ENCODE measurements at places on chromosomes 2 and 18.

- no peak for DNase-seq
Measured at GRCh38 chr2:116804901-116805300, 1009.6 kb upstream of the DDX18 start.

DNA sequence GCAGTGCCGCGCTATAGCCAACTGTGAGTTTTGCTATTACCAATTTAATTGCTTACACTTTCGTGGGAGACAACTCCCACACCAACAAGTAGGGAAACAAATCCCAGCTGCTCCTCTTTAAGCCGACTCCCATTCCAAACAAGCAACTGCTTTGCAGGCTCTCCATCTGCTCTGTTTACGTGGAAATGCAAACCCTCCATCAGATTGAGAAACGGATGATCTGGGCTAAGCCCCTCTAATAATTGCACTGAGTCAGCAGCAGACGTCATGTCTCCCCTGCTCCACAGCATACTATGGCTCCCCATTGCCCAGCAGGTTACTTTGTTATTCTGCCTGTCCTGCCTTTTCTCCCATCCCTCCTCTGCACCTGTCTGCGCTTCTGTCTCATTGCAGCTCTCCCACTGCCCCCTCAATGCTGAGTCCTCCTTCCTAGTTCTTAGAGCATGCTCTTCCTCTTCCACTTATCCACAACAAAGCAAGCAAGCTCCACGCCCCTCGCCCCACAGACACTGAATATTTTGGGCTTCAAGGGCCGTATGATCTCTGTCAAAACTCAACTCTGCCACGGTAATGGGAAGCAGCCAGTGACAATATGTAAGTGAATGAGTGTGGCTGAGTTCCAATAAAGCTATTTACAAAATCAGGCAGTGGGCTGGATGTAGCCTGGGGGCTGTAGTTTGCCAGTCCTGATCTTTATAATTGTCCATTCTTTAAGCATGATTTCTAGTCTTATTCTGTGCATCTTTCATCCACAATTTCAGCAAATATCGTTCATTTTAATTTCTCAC lies 39.5 kb upstream of the ARL4C start:
- DNase-seq: no peak

DNA sequence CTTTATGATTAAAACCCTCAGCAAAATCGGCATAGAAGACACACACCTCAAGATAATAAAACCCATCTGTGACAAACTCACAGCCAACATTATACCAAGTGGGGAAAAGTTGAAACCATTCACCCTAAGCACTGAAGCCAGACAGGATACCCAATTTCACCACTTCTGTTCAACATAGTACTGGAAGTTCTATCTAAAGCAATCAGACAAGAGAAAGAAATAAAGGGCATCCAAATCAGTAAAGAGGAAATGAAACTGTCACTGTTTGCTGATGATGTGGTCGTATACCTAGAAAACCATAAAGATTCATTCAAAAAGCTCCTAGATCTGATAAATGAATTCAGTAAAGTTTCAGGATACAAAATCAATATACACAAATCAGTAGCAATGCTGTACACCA lies 16.4 kb upstream of the RPRD1A start:
- DNase-seq: no peak

DNA sequence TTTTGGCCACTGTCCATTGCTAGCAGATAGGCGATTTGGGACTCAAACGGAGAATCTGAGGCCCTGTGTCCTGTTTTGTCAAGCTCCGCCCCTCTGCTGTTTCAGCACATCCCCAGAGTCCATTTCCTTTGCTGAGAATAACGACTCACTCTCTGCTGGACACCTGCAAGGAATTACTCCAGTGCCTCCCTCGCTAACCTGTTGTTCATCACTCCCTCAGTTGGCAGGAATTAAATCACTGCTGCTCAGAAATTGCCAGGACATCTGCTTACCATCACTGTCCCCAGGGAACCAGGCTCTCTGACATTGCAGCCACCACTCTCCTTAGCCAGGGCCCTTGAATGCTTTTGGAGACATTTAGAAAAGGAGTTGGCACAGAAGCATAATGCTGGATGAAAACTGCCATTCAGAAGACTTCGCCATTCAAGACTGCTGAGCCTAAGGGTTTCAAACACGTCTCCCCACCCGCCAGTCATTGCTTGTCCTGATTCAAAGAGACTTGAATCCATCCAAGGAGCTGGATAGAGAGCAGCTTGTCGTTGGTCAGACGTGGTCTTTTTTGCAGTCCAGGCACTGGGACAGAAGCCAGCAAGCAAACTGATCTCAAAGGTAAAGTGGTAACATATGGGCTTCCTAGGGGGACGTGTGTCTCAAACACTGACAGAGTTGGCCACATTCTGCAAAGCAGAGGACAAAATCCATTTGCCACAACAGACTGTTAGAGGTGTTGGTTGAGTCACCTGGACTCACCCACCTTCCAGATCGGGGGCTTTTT lies 155.3 kb downstream of the UXS1 start:
- no peak for DNase-seq

- no peak for DNase-seq
Measured at GRCh38 chr2:121778741-121779487, 23.5 kb downstream of the TSN start.

DNA sequence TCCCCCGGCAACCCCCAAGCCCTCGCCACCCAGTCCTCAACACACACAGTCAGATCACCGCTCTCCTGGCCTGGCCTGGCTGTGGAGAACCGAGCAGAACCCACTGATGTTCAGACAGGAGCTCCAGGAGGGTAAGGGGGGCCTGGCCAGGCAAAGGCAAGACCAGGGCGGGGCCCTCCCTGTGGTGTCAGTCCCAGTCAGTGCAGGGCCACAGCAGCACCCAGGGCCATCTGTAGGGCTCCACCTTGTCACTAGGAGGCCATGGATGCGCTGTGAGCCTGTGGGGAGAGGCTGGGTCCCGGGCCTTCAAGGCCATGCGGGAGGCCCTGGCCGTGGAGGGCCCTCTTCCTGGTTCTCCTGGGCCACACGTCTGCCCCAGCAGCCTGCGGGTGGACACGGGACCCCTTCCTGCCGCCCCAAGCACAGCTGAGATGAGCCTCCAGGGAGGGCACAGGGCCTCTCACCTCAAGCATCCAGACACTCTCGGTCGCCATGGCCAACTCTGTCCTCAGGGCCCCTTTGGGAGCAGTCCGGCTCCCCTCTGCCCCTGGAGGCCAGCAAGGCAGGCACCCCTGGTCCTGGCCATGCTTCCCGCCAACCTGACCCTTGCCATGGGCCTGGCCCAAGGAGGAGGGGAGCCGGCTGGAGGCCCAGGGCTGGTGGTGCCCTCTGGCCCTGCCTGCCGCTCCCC lies 2.0 kb downstream of the ANO7 start:
- no peak for DNase-seq

GRCh38 chr18:57837917-57838548 lies 34.9 kb upstream of the ATP8B1 start:
- peak; percentile 78 for DNase-seq

DNA sequence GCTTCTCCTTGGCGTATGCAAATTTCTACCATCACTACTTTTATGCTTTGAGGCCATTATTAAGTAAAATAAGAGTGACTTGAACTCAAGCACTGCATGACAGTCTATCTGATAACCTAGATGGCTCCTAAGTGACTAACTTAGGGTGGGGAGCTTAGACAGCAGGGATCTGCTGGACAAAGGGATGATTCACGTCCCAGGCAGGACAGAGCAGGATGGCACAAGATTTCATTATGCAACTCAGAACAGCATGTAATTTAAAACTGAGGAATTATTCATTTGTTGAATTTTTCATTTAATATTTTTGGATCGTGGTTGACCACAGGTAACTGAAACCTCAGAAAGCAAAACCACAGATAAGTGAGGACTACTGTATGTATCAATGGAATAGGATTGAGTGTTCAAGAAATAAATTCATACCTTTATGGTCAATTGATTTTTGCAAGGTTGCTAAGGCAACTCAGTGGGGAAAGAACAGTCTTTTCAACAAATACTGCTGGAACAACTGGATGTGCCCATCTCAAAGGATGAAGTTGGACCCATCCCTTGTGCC lies 115.3 kb downstream of the MBD2 start:
- no peak for DNase-seq
